ENCODE measurements at places on chromosomes 1 and 21. TPM values are rescaled to one million over a fixed set of nuclear protein-coding genes. Genes with fewer than 3 reads are reported as not detected.

RER1 gene
- 71.8 TPM for total RNA-seq

LCE2A gene
- not detected for total RNA-seq

CD1E gene
- not detected for total RNA-seq

C1orf141 gene
- 0.05 TPM for total RNA-seq

ACKR1 gene
- not detected for total RNA-seq

PODN gene
- 0.52 TPM for total RNA-seq

FAM167B gene
- 4.5 TPM for total RNA-seq

TNNT2 gene
- 0.41 TPM for total RNA-seq

DEPDC1 gene
- 2.0 TPM for total RNA-seq

EPHA8 gene
- total RNA-seq, result 0.31 TPM

PDPN gene
- total RNA-seq, result 18.9 TPM

YIPF1 gene
- 18.4 TPM for total RNA-seq

CFAP126 gene
- total RNA-seq, result not detected

COL24A1 gene
- 0.83 TPM for total RNA-seq

LIN28A gene
- 5.4 TPM for total RNA-seq

SYT2 gene
- total RNA-seq, result 0.29 TPM

AK5 gene
- total RNA-seq, result 8.1 TPM

SLC35D1 gene
- 19.0 TPM for total RNA-seq

DISP1 gene
- total RNA-seq, result 7.3 TPM

PTPN7 gene
- total RNA-seq, result 0.56 TPM

CD5L gene
- total RNA-seq, result not detected

MTARC1 gene
- 12.7 TPM for total RNA-seq

TPTE gene
- not detected for total RNA-seq

C1orf53 gene
- 9.9 TPM for total RNA-seq

LCK gene
- total RNA-seq, result 0.64 TPM

ZNF683 gene
- 0.45 TPM for total RNA-seq

OR10Z1 gene
- total RNA-seq, result 0.28 TPM

GJA8 gene
- 1.7 TPM for total RNA-seq

TAL1 gene
- total RNA-seq, result 2.8 TPM

SYT14 gene
- 9.9 TPM for total RNA-seq

EDN2 gene
- total RNA-seq, result not detected

RHOU gene
- total RNA-seq, result 17.8 TPM

JAM2 gene
- total RNA-seq, result 2.0 TPM

STYXL2 gene
- total RNA-seq, result 0.27 TPM

C8B gene
- not detected for total RNA-seq

SPRR2D gene
- 0.52 TPM for total RNA-seq

NR1I3 gene
- total RNA-seq, result 4.2 TPM

APOBEC4 gene
- 1.3 TPM for total RNA-seq

CFAP45 gene
- 2.0 TPM for total RNA-seq

CHRNB2 gene
- 0.92 TPM for total RNA-seq

SLC2A1 gene
- 428 TPM for total RNA-seq

NUDT17 gene
- total RNA-seq, result 4.9 TPM

PLCH2 gene
- total RNA-seq, result 5.0 TPM

RAB7B gene
- 4.6 TPM for total RNA-seq

MASP2 gene
- total RNA-seq, result 2.6 TPM

SVBP gene
- total RNA-seq, result 24.8 TPM

RGS8 gene
- total RNA-seq, result 1.5 TPM

SLC5A9 gene
- total RNA-seq, result 0.93 TPM

FCRL5 gene
- 0.27 TPM for total RNA-seq

KIAA1614 gene
- total RNA-seq, result 0.71 TPM

DNM3 gene
- 30.7 TPM for total RNA-seq

CFHR4 gene
- total RNA-seq, result not detected

KCNA3 gene
- total RNA-seq, result 0.77 TPM

ETNK2 gene
- 45.6 TPM for total RNA-seq

PPP1R12B gene
- total RNA-seq, result 17.1 TPM

ZZZ3 gene
- total RNA-seq, result 66.7 TPM

S100A9 gene
- total RNA-seq, result not detected

TMPRSS15 gene
- total RNA-seq, result 0.05 TPM

FLG gene
- 0.14 TPM for total RNA-seq

RNU1-3 gene
- total RNA-seq, result 8,592 TPM
